ENCODE measurements at places on chromosomes 2 and 18. TPM values are rescaled to one million over a fixed set of nuclear protein-coding genes. Genes with fewer than 3 reads are reported as not detected.

GAREM1 gene
- total RNA-seq, result 2.0 TPM

GRCh38 chr2:164694275-164694695 lies 73.0 kb upstream of the GRB14 start:
- DNase-seq, result no peak

DNA sequence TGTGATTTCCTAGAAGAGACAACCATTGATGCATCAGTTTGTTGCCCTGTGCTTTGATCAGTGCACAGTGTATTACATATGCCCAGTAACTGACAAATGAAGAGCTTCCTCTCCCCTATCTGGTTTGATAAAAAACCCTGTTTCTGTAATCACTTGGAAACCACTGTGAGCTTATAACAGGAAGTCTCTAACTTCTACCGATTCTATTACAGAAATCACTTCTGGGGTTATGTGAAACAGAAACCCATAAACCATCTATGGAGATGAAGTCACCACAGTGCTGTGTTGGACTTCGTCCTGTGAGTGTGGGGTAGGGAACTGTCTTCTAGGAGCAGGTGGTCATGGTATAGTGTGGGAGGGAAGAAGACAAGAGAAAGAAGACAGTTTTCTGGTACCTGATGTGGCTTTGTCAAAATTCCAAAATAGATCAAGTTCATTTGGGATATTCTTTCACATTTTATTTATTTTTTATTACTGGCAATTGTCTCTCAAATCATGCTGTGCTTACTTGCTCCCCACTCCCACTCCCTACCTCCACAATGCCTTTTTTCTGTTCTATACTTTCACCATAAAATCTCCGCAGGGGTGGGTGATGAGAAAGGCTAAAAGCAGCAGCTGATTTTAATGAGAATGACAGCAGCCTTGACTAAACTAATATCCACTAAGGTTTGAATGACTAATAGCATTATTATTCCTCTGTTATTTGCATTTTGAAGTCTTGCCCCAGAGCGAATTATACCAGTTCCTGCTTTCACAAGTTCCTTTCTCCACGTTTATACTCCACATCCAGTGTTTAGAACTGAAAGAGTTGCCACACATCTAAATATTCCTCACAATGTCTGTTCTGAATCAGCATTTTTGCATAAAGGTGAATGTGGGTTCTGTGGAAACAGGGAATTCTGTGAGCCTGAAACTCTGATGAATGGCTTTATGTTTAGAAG lies 41.7 kb upstream of the RND3 start:
- DNase-seq, result no peak

DNA sequence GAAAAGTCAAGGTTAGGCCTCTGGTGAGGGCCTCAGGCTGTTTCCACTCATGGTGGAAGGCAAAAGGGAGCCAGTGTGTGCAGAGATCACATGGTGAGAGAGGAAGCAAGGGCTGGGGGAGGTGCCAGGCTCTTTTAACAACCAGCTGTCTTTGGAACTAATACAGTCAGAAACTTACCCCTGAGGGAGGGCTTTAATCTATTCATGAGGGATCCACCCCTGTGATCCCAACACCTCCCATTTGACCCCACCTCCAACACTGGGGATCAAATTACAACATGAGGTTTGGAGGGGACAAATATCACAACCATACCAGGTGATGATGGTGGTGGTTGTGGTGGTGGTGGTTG lies 10.9 kb downstream of the POLI start:
- no peak for DNase-seq

GRCh38 chr2:240429341-240429871 lies 6.1 kb upstream of the GPC1 start:
- no peak for DNase-seq

DNA sequence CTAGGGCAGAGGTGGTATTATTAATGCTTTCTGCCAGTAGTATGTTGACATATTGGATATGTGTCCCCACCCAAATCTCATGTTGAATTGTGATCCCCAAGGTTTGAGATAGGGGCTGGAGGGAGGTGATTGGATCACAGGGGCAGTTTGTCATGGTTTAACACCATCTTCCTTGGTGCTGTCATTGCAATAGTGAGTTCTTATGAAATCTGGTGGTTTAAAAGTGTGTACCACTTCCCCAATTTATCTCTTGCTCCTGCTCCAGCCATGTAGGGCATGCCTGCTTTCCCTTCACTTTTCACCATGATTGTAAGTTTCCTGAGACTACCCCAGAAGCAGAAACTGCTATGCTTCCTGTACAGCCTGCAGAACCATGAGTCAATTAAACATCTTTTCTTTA lies 47.1 kb upstream of the THSD7B start:
- DNase-seq, result no peak

DNA sequence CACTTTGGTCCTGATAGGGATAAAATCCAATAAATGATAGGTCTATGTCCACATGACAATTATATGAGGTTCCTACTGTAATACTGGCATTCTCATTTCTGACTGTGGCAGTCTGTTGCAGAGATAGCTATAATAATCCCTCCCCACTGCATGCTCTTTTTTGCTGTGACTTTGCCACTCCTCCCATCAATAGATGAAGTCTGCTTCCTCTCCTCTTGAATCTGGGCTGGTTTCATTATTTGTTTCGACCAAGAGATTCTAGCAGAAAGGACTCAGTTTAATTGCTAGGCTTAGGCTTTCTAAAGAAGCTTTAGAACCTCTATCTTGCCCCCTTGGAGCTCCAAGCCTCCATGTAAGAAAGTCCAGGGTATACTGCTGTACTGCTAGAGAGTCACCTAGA lies 23.3 kb upstream of the CREB1 start:
- DNase-seq, result no peak
